ENCODE measurements at places on chromosomes 2 and 18.

GRCh38 chr2:20456636-20457426 lies 10.0 kb downstream of the RHOB start:
- peak; percentile 50 for DNase-seq

DNA sequence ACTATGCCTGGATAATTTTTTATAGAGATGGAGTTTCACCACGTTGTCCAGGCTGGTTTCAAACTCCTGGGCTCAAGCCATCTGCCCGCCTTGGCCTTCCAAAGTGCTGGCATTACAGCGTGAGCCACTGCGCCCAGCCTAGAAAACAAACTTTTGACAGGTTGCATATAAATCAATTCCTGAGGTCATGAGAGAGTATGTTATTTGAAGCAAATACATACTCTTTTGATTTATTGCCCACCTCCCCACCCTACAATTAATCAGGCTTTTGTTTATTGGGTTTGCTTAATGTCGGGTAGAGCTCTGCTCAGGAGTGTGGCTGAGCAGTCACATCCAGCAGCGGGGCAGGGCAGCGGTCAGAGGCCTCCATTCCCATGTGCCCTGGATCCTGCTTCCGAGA lies 37.9 kb upstream of the ASB1 start:
- no peak for DNase-seq

- no peak for DNase-seq
These were observed 142.0 kb downstream of the RTP5 start for GRCh38 chr2:242011516-242011915.

GRCh38 chr2:85628658-85629057 lies 12.7 kb downstream of the USP39 start:
- DNase-seq: no peak

DNA sequence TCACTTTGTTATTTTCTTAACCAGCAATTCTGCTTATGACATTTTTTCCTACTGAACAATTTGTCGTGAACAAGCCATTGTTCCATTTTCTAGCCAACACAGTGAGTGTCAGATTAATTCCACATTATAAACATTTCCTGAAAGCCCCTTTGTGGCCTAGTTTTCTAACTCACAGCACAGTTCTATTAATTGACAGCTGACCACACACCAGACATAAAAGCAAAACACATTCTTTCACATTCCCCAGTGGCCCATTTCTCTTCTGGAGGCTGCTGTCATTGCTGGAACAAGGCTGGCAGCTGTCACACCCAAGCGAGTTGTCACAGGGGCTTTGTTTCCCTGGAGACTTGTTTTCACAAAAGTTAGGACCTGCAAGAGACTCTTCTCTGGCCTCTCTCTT lies 50.7 kb downstream of the RNF152 start:
- no peak for DNase-seq

DNA sequence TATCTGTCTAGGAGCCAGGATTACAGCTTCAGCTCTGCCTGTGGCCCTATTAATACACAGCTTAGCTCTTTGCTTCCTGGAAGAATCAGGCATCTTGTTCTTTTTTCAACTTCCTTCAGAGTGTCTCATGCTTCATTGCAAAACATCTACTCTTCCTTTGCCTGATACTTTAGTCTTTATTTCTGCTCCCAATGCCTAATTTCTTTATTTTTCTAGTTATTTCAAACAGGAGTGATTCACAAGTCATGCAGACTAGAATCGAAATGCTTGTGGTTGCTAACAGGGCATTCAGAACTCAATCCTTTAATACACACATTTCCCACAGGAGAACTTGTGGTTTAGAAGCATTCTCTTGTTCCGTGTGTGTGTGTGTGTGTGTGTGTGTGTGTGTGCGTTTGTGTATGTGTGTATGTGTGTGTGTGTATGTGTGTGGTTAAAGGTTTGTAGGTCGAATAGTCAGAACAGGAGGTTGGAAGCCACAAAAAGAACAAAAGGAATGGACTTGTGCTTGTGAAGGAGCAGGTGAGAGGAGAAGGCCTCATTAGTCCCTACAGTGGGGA lies 28.3 kb upstream of the INSIG2 start:
- DNase-seq: peak; percentile 98

- no peak for DNase-seq
These were observed 67.3 kb upstream of the RMDN2 start for GRCh38 chr2:37857575-37858399.

DNA sequence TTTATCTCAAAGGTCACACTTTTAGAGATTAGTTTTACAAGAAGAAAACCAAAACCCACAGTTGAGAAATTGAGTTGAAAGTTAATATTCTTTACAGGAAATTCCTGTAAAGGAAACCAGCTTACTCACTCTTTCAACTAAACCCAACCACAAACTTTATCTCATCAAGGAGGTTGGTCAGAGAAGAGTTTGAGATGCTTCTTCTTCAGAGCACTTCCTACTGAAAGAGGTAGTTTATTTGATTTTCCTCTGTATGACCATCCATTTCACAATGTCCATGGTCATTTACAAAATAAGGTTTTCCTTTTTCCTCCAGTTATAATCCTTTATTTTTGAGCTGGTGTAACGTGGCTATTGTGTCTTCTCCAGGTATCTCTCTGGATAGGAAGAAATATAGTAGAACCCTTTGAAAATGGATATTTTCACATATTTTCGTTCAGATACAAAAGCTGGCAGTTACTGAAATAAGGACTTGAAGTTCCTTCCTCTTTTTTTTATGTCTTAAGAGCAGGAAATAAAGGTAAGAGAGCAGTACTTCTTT lies 4.5 kb upstream of the IL18RAP start:
- DNase-seq: no peak

GRCh38 chr18:50656841-50657470 lies 97.1 kb downstream of the MAPK4 start:
- DNase-seq: peak; percentile 28

- DNase-seq: no peak
These were observed 679.0 kb upstream of the ID2 start for GRCh38 chr2:8002765-8003393.

DNA sequence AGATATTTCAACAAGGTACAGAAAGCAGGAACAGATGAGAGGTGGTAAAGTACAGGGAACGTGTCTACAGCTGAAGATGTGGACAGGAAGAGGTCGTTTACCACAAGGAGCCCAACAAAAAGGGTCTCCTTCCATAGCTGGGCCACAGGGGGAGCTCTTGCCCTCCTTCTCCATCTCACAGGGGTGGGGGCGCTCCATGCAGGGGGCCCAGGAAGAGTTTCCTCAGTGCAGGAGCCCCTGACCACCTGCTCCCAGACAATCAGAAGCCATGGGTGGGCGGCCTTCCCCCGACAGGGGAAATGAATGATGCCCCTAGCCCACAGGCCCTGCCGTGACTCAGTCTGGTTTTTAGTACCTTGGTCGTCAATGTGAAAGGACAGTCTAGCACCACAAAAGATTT lies 163.6 kb upstream of the ZNF516 start:
- no peak for DNase-seq

DNA sequence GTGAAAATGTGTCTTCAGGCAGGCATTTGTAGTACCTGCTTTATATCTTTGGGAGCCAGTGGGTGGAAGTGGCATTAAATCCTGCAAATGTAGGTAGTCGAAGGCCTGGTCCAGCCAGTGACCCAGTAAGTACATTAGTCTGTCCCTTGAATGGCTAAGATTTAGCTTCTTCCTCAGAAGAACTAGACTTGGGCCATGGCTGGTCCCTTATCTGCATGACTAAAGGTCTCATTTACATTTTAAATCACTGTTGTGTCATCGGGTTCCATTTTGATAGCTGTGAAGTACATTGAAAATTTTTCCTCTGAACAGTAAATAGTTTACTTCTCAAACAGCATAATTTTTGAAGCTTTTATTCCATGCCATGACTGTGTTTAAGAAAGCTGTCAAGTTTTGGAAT lies 438.4 kb upstream of the KLHL29 start:
- DNase-seq: no peak

GRCh38 chr2:229445501-229446211 lies 174.6 kb upstream of the PID1 start:
- DNase-seq: peak; percentile 88

DNA sequence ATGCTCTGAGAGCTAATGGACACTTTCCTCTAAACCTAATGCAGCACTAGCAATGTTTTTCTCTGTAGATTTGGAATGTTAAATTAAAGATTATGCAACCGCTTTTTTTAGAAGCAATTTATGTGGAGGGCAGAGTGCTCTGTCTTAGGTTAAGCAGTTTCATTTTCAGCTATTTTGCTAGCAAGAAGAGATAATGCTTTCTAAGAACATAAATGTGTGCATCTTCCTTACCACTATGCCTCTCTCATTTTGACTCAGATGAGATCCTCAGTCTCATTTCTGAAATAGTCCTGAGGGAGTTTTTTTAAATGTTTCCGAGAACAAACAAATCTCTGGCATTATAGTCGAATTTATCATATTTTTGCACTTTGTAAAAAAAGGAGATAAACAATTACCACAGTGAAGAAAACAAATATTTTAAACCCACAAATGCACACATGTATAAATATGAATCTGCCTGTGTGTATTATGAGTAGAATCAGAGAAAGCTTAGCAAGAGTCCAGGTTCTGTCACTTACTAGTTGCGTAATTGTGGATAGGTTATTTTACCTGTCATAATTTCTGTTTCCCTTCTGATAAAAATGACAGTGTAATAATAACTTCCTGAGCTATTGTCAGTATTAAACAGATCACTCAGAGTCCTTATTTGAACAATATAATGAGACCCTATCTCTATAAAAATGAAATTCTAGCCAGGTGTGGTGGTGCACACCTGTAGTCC lies 207.7 kb upstream of the CRIM1 start:
- DNase-seq: no peak

DNA sequence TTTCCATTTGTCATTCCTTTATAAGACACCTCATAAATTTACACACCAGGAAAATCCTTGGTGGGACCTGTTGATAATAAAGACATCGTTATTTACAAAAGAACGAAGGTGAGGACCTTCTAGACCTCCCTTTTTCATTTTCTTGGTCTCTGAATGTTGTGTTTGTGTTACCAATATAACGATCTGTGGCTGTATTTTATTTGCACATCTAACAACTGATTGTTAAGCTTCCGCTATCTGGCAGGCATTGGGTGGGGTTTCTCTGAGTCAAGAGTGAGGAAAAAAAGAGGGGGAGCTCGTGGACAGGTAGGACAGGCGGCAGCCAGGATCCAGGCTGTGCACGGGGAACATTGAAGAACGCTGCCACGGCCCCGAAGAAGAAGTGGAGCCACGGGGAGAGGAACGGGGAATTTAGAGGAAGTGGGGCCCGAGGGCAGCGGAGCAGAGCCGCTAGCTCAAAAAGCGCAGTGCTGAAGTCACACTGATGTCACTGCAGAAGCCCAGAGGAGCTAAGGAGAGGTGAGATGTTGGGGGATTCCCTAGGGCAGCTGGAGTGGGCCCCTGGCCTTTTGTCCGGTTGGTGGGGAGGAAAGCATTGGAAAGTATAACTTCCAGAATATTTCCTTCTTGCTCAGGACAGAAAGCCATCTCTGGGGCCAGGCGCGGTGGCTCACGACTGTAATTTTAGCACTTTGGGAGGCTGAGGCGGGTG lies 20.9 kb upstream of the DNMT3A start:
- DNase-seq: no peak

DNA sequence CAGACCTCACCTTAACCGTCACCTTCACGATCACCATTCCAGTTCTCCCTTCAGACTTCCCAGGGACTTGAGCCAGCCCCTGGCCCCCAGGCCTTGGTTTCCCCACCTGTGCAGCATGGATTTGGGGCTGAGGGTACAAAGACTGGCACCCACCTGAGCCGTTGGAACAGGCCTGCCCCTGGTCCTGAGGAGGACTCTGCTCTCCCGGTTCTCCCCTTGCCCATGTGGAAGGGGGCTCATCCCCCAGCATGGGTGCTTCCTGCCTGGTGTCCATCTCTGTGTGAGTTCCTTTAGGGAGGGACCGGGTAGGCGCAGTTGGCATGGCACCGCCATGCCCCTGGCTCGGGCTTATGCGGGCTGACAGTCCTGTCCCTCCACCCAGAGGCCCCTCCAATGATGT lies 10.9 kb upstream of the GPR35 start:
- DNase-seq: no peak

GRCh38 chr2:72001937-72002690 lies 145.5 kb downstream of the CYP26B1 start:
- no peak for DNase-seq

- peak; percentile 29 for DNase-seq
These were observed 101.9 kb downstream of the GPD2 start for GRCh38 chr2:156538083-156538504.

DNA sequence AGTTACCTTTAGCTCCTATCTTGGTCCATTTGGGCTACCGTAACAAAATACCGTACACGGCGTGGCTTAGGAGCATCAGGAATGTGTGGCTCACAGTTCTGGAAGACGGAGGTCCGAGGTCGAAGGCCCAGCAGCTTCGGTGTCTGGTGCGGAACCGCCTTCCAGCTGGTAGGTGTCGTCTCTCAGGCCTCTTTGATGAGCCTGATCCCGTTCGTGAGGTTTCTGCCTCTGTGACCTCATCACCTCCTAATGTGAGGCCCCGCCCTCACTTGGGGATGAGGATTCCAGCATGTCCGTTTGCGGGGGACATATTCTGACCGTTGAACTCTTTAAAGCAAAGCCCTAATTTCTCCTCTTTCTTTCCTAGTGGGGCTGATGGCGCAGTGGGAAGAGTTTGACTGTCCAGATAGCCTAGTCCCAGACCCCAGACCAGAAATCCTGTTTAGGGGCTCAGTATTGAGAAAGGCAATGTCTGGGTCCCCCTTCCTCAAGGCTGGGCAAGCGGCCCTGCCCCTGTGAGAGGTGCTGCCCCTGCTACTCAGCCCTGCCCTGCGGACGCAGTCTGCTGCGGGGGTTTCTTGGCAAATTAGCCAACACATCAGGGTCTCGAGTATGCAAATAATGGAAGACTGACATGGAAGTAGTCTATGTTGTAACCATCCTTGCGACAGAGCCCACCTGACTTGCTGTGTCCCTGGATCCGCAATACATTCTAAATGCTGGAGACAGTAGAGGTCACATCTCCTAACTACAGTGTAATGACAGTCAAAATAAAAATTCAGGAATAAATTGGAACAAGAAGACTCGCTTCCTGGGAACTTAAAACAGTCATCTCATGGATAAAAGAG lies 128.0 kb downstream of the ASB1 start:
- DNase-seq: no peak

GRCh38 chr2:56531668-56532420 lies 348.1 kb downstream of the CCDC85A start:
- DNase-seq: peak; percentile 34

GRCh38 chr2:241071677-241072111 lies 30.4 kb downstream of the MTERF4 start:
- DNase-seq: no peak

- DNase-seq: peak; percentile 91
These were observed 28.9 kb downstream of the SPIRE1 start for GRCh38 chr18:12628706-12629702.

DNA sequence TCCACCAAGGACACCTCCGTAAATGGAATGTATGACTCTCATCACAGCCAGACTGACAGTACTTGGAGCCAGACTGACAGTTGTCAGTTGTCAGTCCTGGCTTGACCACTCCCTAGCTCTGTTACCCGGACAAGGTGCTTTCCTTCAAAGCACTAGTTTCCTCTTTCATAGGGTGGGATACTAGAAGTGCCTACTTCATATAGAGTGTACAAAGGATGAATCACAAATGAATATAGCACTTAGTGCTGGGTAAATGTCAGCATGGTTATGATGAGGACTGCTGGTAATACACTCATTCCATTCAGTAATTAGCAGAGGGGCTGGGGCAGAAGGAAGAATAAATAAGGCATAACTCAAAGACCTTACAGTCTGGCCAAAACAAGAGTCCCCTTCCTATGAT lies 91.4 kb downstream of the ARL4C start:
- no peak for DNase-seq

Measured in fibroblast of mammary gland (primary cell).